ENCODE measurements at places on chromosomes 4 and X.

DNA sequence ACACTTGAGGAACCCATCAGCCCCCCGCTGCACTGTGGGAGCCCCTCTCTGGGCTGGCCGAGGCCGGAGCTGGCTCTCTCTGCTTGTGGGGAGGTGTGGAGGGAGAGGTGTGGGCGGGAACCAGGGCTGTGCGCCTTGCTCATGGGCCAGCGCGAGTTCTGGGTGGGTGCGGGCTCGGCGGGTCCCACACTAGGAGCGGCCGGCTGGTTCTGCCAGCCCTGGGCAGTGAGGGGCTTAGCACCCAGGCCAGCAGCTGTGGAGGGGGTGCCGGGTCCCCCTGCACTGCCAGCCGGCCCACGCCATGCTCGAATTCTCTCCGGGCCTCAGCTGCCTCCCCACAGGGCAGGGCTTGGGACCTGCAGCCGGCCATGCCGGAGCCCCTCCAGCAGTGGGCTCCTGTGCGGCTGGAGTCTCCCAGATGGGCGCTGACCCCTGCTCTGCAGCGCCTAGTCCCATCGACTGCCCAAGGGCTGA, 430.2 kb downstream of the FAT4 start:
- no peak for DNase-seq

DNA sequence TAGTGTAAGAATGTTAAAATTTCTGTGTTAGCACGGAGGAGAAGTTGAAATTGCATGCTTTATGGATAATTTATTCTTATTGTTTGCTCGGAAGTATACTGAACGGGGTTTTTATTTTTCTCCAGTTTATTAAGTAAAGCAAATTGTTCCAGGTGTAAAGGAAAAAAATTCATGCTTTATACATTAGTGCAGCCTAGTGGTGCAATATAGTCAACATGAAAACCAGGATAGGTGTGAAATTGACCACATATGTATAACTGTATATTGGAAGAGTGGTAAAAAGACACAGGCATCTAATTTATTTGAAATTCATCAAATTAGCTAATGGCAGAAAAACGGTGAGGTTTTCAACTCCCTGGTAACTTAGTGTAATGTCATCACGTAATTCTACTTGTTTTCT, 959 bp downstream of the BRS3 start:
- DNase-seq, result no peak

DNA sequence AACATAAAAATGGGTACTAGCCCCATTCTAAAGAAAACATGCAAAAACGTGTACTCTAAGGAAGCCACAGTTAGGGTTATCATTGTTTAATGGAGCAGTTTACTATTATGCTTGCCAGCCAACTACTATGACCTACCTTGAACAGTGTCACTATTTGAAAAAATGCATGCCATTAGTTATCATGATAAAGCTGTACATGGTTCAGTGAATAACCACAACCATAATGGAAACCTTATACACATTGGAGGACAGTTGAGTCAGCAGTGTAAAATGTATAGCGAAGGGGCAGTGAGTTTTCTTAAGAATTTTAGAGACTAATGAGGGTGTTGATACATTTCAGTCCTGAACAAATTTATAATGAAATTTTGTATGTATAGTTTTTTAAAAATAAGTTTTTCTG, 381.9 kb downstream of the GRXCR1 start:
- no peak for DNase-seq

GRCh38 chr4:159111416-159111815, 8.5 kb downstream of the RAPGEF2 start:
- DNase-seq, result no peak

GRCh38 chr4:150771382-150771781, 189.4 kb downstream of the MAB21L2 start:
- DNase-seq, result no peak

All from NCI-H2081 (cell line).